Activated CD4-positive, alpha-beta T cell treated with anti-CD3 and anti-CD28 coated beads for 48 hours (primary cell): ENCODE measurements at places on chromosomes 1 and 21.

- no peak for DNase-seq
Measured at GRCh38 chr1:220696226-220696862, 6.2 kb downstream of the C1orf115 start.

DNA sequence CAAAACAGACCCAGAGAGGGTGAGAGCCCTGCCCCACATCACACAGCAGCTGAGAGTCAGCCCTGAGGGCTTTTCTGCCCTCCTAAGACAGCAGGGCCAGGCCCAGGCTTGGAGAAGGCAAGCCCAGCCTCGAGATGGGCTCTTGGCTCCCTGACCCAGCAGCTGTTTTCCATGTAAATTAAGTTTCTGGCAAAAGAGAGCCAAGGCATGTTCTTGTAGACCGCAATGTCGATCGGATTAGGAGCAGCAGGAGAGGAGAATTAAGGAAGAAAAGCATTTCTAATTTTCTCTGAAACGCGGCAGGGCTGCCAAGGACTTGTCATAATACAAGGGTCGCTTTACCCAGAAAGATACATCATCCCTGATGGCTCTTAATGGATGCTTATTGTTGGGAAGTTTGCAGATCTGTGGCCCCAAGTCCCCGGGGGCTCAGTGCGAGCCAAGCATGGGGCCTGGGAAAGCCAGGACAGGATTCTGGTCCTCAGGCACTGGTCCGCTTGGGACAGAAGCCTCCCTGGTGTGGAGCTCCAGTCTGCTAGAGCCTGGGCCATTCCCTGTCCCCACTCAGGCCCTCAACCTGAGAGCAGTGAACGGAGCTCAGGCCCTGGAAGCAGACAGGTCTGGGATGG lies 62.8 kb downstream of the DMRTB1 start:
- DNase-seq: no peak

- no peak for DNase-seq
Measured at GRCh38 chr1:28642056-28642846, 616 bp downstream of the TAF12 start.

DNA sequence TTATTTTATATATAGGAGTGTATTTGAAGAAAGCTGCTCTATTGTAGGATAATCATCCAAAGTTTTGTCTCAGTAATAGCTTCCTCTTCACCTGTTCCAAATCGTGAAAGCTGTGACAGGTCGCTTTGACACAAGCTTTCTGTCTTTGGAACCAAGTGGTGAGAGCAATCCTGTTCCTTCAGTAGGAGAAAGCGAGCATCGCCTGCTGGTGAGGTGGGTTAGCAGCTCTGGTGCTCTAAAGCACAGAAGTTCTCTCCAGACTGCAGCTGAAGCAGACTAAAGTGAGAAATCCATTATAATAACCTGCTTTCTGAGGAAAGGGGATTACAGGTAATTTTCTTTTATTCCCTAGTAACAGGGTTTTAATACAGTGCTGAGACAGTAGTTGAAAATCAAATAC lies 803.8 kb downstream of the ADGRL2 start:
- no peak for DNase-seq

GRCh38 chr1:35756064-35756463 lies 13.7 kb downstream of the CLSPN start:
- no peak for DNase-seq

- no peak for DNase-seq
Measured at GRCh38 chr1:235608278-235608677, 41.3 kb downstream of the GNG4 start.

DNA sequence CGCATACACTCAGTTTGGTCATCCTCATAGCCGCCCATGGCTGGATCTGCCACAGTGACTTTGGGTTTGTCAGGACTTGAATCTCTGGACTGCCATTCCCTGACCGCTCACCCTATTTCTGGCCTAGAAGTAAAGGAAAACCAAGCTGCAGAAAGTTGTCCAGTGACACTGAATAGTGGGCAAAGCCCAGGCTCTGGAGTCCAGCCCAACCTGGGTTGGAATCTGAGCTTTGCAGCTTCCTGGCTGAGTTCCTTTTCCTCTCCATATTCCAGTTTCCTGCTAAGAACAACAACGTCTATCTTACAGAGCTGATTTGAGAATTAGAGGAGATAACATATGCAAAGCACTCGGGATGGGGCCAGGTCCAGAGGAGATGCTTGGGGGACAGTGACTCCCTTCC lies 15.6 kb upstream of the EIF4G3 start:
- no peak for DNase-seq

DNA sequence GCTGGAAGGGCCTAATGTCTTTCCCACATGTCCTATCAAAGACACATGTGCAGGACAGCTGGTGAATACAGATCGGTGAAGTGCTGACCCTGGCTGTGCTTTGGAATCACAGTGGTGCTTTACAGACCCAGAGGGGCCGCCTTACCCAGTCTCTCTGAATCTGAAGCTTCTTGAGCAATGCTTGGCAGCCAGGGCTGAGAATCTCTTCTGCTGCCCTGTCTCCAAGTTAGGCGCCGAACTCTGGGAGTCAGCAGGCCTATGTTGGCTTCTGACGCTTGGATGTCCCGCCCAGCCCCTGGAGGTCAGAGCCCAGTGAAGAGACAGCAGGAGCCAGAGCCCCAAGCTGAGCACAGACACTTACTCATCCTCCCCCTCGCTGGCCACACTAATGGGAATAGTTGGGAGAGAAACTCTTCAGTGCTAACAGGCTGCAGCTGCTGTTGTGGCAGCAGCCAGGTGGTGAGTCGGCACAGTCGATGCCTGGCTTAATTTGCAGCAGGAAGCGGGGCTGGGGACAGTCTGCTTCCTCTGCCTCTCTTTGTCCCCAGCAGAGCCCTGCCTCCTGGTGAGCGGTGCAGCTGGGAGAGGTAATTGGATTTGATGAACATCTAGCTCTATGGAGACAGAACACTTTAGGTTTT lies 68.1 kb downstream of the URB2 start:
- no peak for DNase-seq

- DNase-seq: no peak
Measured at GRCh38 chr1:3244927-3245315, 175.9 kb downstream of the PRDM16 start.

DNA sequence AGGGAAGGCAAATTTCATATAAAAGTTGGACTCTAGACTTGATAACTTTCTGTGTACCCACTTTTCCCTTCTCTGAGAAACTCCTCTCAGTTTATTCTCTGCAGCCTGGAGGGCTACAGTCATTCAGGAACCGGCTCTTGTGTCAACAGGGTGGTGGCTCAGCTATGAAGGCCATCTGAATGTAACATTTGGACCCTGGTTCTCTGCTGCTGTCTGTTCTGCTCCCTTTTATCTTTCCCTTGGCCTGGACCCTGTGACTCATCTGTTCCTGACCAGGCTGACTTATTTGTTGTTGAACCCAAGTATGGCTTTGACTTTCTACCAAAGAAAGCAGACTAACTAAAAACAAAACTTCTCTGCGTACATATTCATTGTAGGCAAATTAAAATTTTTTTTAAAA lies 75.4 kb downstream of the CENPF start:
- no peak for DNase-seq

DNA sequence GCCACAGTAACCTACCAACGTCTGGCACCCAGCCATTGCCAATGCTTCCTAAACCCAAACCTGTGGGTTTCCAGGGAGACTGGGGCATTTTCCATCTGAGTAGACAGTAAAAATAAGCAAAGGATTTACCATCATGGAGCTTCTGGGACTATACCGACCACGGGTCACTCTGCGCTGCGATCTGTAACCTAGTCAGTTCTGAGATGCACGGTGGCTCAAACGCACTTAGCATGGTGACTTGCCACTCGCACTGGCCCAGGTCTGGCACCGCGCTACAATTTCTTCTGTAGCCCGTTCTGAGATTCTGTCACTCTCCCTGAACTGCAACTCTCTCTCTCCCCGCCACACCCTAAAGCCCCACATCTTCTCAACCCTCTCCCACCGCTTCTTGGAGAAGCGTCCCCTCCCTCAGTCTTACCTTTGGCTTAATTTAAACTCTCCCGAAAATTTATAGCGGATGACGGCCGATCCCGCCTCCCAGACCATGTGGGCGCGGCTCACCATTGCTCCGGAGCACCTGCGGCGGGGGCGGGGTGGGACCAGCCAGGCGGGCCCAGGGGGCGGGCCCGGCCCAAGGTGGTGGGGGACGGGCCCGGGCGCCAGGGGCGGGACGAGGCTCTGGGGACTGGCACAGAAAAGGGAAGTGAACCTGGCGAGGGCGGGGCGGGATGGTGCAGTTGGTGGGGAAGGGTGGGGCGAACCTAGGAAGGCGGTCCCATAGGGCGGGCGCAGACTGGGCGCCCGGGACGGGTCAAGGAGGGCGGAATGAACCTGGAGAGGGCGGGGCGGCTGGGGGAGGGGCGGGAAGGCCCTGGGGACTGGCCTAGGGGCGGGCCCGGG lies 493 bp upstream of the MAP3K21 start:
- peak; percentile 89 for DNase-seq

DNA sequence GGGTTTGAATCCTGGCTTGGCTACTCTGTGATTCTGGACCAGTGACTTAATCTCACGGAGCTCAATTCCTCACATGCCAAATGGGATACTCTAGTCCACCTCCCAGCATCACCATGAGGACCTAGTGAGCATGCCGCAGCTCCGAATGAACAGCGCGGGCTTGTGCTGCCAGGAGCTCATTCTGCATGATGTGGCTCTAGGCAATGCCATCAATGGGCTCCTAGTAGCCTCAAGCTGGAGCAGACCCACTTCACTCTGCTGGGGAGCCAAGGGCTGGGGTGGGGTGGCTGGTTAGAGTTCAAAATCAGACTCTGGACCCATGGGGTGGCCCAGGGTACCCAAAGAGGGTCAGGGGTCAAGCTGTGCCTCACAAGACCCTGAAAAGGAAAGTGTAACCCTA lies 41.5 kb downstream of the CDK18 start:
- DNase-seq: no peak

DNA sequence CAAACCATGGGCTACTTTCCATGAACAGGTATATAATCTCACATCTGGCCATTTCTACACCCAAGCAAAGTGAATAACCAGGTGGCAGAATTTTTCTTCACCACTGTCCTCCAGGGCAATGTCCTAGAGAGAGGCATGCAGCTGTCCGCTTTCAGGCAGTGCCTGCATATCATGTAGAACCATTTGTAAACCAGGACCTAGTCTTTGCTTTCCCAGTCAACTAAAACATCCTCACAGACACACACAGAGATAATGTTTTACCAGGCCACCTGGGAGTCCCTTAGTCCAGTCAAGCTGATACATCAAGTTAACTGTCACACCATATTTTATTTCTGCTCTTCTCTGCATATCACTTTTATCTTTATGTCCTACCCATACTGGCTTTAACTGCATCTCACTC lies 26.2 kb downstream of the TNFSF18 start:
- no peak for DNase-seq

- DNase-seq: no peak
Measured at GRCh38 chr1:63679076-63679475, 85.9 kb downstream of the PGM1 start.

GRCh38 chr1:116164150-116164549 lies 53.0 kb downstream of the MAB21L3 start:
- no peak for DNase-seq

- DNase-seq: no peak
Measured at GRCh38 chr1:18199462-18199861, 91.9 kb downstream of the IGSF21 start.

DNA sequence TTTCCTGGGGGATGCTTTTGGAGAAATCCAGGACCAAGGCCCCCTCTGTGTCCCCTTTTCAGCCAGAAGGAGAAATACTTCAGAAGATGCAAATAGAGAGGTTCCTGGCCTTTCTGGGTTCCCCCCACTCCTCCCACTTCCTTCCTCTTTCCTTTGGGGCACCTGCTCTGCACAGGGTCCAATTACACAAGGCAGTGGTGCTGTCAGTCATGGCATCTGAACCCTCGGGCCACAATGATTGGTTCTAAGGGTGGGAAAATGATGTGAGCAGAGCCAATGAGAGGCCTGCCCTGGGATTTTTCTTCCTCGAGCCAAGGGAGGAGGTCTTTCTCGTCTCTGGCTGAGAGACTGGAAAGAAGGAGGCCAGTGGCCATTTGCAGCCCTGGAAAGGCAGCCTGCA lies 282.2 kb downstream of the NPHP4 start:
- no peak for DNase-seq

DNA sequence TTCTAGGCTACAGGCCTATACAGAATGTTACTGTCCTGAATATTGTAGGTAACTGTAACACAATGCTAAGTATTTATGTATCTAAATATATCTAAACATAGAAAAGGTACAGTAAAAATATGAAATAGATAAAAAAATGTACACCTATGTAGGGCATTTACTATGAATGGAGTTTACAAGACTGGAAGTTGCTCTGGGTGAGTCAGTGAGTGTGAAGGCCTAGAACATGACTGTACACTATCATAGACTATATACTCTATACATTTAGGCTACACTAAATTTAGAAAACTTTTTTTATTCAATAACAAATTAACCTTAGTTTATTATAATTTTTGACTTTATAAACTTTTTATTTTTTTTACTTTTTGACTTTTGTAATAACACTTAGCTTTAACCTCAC lies 136.9 kb downstream of the DUSP10 start:
- no peak for DNase-seq

GRCh38 chr1:89907727-89908212 lies 86.9 kb downstream of the LRRC8D start:
- DNase-seq: no peak

GRCh38 chr1:154448331-154448811 lies 43.2 kb downstream of the IL6R start:
- DNase-seq: no peak

DNA sequence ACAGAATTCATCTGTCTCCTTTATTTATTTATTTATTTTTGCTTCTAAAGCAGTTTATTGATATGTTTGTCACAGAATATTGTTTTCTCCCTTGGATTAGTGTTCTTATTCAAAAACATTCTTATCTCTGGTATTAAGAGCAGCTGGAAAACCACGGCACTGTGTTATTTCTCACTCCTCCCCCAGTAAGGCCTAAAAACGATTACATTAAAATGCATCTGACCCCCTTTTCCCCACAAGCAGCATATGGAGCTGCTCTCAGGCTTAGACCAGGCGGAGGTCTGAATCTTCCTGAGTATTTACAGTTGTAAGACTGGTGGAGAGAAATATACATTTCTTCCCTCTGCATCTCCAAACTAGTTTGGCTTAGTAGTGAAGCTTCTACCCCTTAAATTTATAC lies 86.8 kb downstream of the HLX start:
- no peak for DNase-seq

- no peak for DNase-seq
Measured at GRCh38 chr1:213899413-213899812, 88.4 kb upstream of the PROX1 start.

DNA sequence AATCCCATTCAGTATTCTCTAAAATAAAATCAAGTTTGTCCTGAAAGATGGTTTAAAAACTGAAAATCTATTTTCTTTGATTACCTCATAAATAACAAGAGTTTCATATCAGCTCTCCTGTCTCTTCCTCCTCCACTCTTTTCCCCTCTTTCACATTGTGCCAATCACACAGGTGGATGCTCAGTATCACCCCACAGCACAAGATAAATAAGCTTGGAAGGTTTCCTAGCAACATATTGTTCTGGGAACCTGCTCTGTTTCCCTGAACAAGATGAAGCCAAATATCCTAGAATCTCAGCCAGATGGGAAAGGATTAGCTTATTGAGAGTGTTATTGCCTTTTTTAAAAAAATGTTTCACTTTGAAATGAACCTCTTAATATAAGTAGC lies 45.7 kb upstream of the CACYBP start:
- DNase-seq: no peak
